ENCODE measurements at places on chromosomes 2 and 18.

DNA sequence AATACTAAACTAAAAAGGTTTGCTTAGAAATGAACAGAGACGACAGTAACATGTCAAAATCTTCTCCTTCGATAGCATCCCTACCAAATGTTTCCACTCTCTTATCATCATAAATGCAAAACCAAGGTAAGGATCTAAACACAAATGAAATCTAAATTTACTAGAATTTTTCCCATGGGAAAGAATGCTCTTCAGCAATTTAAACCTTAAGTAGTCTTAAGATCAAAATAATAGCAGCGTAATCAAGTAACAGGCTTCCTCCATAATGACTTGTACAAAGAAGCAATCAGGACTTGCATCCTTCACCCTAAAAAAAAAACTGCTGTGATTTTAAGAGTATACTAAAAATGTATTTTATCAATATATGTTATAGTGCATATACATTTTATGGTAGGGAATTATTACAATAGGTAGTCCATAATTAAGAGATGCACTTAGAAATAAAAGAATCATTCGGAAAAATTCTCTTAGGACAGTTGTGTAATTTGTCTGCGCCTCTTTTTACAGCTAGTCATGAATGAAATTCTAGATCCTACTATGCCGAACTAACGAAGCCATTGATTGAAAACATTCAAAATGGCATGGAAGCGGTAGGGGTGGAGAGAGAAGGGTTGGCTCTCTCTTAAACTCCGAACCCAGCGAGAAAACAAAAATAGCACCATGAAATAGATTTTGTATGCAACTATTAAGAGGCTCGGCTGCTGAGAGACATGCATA lies 1.3 kb downstream of the PGAP1 start:
- no peak for DNase-seq

DNA sequence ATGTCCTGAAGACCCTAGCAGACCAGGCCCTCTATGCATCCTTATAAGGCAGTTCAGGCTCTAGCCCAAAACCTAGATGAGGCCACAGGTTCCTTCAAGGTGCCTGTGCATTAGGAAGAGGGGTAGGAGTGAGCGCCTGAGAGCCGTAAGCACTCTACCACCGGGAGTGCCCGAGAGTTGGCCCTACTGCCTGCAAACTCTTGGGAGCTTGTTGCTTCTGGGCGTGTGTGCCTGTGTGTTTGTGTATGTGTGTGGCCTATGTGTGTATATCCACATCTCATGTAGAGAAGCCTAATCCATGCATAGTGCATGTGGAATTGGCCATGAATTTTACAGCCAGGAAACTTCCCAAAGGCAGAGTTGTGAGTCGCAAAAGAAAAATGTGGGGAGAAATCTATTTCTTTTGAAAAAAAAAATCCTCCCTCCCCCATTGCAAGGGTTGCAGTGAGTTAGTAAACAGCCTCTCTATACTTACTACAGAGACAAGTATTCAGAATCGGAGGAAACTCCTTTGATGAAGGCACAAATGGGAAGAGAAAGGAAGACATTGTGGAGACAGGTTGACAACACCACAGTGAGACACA lies 96.8 kb downstream of the ADD2 start:
- DNase-seq = no peak

GRCh38 chr2:233358335-233358734 lies 4.0 kb downstream of the DGKD start:
- DNase-seq = no peak

DNA sequence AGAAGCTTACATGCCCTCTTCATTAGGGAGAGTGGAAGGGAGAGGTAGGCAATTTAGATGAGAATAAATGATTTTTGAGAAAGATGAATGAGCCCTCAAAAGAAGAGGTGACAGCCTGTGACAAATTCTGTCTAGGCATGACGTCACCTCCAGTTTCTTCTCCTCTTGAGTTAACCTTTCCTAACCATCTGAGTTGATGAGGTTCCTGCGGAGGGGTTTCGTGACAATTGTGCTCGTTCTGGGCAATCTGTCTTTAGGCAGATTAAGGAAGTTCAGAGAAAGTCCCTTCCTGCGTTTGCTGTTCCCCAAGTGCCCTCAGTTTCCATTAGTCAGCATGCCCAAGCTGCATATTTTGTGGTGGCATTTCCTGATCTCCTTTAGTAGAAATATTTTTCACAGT lies 640.2 kb upstream of the SYT4 start:
- no peak for DNase-seq

- peak; percentile 54 for DNase-seq
Observed at GRCh38 chr2:169828141-169828811, 1.0 kb downstream of the UBR3 start.

DNA sequence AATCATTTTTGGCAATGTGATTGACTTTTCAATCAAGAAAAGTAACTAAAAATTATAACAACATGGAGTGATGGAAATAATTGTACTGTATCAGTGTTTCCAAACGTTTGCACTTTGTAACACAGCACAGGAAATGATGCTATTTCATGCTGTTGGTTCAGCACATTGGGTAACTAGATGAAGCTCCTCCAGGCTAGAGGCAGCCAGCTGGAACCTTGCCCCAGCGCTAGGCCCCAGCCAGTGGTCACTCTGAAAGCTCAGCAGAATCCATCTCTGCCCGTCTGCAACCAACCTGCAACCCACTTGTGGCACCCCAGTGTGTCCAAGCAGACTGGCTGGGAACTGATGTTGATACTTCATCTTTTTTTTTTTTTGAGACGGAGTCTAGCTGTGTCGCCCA lies 15.3 kb downstream of the UNC50 start:
- no peak for DNase-seq

- DNase-seq = no peak
Observed at GRCh38 chr2:120677221-120677620, 58.4 kb upstream of the GLI2 start.

DNA sequence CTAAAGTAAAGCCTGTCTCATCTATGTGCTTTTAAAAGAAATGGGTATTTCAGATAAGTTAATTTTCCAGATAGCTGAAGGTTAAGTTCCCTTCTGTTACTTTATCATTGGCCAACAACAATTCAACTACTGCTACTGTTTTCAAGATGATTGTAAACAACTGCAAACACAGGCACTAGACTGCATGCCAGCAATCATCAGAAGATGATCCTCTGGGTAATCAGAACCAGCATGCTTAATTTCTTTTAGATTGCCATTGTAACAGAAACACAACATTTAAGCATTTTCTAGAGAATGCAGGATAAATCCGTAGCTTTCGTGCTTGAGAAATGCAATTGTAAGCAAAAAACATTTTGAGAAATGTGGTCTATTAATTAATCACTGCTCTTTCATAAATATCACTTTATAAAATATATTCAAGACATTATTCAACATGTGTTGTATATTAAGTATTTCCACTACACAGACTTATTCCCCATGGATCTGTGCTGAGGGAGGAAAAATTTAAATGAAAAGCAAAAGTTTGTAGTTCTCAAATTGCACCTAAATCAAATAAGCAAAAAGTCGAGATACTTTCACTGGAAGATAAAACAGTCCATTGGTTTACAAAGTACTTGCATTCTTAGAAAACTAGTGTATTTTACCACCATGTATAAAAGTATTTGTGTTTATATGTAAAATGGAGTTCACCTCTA lies 133.7 kb downstream of the ATL2 start:
- no peak for DNase-seq

DNA sequence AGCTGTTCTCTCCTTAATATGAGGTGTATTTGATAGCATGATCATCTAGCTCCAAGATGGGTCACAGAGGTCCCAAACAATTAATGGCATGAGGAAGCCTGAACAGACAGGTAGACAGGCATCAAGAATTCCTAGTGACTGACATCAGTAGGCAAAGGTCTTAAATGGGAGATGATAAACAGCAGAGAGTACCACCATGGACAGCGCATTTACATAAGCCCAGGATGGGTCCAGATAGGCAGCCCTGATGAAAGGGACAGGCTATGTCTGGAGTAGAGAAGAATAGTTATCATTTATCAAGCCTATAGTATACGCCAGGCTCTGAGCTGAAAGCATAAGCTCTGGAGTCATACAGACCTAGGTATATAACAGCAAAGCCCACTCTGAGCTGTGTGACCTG lies 434.7 kb upstream of the SETBP1 start:
- DNase-seq = no peak

GRCh38 chr2:151297882-151298281 lies 8.4 kb upstream of the NMI start:
- DNase-seq = no peak

DNA sequence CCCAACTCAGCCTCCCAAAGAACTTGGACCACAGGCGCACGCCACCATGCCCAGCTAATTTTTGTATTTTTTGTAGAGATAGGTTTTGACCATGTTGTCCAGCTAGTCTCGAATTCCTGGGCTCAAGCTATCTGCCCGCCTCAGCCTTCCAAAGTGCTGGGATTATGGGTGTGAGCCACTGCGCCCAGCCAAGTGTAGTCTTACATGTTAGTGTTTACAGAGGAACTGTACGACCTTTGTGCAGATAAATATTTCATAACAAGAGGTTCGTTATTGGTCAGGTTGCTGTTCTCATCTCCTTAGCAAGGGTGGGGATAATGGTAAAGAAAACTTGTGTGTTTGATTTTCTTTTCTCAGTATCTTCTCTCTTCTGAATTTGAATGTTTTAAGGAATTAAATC lies 46.5 kb downstream of the RALBP1 start:
- DNase-seq = no peak

DNA sequence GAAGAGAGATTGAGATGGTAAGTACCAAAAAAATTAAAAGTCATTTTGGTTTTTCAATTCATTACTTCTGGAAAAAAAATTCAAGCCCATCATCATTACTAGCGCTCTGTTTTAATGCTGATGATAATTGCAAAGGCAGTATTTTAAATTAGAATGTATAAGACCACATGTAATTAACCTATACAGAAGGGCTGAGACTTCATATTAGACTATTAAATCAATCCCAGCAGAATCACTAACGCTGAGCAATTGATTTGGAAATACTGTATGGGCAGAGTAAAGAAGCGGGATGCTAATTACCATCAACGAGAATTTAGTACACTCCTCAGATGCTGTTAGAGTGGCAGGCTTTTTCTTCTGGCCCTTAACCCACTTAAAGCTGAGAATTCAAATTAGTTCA lies 165.0 kb downstream of the SLC4A3 start:
- DNase-seq = no peak

GRCh38 chr18:77899972-77900754 lies 650.5 kb downstream of the GALR1 start:
- peak; percentile 29 for DNase-seq

DNA sequence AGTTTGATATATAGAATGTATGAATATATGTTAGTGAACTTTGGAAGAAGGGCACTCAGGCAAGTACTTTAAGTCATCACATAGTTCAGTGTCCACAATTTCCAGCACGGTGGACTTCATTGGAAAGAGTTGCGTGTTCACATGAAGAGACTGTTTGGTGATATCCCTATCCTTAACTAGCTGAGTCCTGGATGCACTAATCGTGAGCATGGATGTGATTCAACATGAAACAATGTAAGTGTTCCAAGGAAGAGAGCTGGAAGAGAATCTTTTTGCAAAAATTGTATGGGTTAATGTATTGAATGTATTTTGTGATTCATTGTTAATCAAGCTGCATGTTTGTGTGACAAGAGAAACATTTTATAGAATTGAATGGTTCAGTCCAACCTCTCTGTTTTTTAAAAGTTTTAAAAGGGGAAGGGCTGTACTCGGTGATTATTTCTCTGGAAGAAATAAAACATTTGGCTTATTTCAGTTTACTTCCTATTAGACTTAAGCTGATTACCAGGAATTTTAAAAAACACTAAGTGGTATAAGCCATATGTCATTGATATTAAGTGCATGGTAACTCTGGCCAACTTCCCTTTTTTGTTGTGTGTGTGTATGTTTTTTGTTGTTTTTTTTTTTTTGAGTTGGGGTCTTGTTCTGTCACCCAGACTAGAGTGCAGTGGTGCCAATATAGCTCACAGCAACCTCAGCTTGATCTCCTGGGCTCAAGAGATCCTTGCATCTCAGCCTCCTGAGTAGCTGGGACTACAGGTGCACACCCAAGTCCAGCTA lies 8.6 kb downstream of the XRCC5 start:
- DNase-seq = no peak

DNA sequence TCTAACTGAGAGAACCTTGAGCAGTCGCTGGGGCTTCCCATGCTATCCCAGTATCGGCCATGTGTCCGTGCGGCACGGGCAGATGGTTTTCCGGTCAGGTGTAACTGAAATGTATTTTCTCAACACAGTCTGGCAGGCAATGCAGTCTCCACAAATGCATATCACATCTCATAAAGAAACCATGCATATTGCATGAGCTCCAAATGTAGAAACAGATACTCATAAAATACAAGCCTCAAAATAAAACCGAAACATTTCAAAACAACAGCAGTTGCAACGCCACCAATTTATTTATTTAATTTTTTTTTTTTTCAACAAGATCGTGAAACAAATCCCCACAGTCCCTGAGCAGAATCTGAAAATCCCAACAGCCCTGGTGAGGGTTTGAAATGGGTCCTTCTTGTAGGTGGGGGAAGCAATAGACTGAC lies 299.4 kb downstream of the LPIN1 start:
- no peak for DNase-seq

- DNase-seq = peak; percentile 35
Observed at GRCh38 chr2:136125236-136125635, 7.3 kb upstream of the CXCR4 start.

DNA sequence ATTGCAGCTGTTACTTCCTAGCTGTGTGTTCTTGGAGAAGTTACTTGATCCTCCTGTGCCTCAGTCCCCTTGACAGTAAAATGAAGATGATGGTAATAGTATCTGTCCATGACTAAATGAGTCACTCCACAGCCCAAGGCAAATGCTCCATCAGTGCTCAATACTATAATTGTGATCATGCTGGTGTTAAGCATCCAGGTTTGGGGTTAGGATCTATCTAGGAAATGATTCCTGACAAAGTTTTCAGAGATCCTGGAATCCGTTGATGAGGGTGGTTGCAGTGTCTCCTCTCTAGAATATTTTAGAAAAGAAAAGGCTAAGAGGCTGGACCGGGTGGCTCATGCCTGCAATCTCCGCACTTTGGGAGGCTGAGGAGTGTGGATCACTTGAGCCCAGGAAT lies 2.7 kb upstream of the PRELID3A start:
- DNase-seq = no peak

DNA sequence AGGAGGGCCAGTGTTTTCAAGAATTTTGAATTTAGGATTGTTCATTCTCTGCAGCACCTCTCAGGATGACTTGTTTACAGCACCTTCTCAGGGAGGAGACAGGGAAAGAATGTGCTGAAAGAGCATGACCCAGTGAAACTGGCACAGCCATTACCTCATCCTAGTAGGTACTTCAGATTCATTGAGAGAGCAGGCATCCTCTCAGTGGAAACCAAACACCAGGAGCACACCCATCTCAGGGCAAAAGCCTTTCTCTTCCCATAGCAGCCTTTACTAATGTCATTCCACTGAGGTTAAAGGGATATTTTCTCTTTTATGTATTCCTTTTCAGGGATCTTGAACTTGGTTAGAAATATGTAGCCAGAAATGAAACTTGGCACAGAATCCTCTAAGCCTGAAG lies 2.6 kb downstream of the MAP2 start:
- DNase-seq = no peak

GRCh38 chr2:173858291-173858731 lies 106.9 kb downstream of the SP3 start:
- DNase-seq = no peak

DNA sequence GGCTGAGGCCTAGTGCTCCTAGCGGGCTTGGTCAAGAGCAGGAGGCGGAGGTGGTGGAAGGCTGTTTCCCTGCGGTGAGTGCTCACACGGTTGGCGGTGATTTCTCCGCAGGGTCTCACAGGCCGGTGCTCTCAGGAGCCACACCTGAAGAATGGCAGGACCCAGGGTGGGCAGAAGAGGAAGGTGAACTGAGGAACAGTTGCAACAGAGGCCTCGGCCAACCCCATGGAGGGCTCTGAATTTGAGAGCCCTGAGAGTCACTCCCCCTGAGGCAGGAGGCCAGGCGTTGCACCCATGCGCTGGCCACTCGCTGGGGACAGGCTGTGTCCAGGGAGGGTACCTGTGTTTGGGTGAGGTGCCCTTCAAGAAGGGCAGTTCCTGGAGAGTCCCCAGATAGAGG lies 35.3 kb upstream of the ZNF516 start:
- no peak for DNase-seq
